SK-N-DZ (cell line): ENCODE measurements at places on chromosomes 6 and 20.

DNA sequence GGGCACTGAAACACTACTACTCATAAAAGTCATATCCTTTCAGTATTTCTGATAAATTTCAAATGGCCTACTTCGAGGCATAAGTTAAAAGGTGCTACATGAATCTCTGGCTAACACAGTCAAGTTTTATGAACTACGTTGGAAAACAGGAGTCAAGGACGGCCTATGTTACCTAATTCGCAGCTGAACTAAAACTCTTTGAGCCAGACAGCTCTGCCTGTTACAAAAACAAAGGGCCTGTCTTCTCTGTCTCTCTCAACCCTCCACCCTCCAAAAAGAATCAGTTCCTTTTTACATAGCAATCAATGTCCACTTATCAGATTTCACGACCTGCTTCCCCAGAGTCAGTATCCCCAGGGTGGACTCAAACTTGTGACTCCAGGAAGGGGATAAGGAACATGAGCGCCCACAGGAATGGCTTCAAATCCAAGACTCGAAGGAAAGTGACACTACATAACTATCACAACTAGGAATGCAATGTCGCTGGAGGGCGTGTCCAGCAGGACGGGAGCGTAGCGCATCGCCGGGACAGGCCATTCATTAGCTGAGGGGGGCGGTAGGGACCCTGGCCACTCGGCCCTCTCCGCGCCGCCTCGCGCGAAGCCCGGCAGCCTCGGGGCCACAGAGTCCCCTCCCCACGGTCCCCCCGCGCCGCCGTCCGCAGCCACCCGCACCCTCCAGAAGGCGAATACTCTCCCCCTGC, 591 bp downstream of the IBTK start:
- peak; percentile 74 for DNase-seq

- DNase-seq: no peak
These were observed 40.9 kb downstream of the SLC24A3 start for GRCh38 chr20:19253316-19253715.

DNA sequence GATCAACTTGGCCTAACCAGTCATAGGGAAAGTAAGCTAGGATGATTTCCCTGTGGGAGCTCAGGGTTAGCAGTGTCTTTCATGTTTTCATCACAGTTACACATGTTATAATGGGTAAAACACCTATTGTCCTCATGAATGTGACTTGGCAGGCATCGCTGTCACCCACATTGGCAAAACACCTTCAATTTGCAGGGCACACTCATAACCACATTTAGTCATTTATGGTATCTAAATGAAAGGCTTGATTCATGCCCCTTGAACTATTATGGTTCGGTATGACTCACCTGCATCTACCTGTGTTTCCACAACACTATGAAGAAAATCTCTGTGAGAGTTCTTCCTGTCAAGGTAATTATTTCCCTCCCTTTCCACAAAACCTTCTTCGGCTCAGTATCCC, 49.2 kb downstream of the FRK start:
- no peak for DNase-seq

DNA sequence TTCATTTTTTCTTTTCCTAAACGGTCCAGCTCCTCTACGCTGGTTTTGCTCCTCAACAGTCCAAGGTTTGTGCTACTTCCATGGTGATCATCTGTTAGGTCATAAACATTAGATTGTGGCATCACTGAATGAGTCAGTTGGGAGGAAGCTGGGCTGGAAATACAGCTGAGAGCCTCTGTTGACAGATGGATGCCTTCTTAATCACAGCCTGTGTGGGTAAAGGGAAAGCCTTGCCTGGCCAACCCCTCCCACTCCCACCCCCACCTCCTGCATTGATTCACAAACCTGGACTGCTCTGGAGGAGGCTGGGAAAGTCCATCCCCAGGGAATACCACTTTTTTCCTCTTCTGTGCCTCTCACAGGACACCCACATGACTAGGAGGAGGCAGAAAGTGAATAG, 180.6 kb upstream of the CCN2 start:
- DNase-seq: no peak

DNA sequence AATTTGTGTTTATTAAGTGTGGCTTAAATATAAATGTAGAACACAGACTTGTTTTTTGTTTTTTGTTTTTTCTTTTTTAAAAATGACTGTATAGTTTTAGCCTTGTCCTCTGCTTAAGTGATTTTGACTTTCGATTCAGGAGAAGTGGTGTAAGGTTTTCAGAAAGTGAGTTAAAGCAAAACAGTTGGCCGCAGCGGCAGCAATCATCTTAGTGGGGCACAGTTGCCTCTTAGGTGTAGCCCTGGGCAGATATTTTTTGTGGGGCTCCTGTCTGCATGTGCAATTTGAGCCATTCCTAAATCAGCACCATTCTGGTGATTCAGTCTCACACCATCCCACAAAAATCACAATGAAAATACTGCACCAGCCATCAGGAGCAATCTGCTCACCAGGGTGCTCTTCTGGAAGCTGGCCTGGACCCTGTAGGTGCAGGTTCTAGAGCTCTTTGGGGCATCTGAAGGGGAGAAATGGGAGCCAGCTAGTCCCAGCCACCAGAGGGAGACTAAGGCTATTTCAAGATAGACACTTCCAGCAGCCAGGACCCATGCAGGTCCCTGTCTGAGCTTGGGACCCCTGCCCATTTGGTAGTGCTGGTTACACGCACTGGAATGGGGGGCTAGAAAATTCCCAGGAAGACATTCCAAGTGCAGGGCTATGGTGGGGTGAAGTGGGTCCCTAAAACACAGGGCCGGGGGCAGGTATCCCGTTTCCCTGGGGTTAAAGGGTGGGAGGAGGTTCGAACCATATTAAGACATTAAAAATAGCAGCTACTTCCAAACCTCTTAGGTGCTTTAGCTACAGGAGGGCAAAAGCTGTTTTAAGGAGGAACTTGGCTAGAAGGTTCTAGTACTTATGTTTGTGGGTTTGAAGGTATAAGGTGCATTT, 156.6 kb downstream of the NFATC2 start:
- peak; percentile 52 for DNase-seq

GRCh38 chr6:32752580-32752979, 10.8 kb downstream of the HLA-DQB2 start:
- no peak for DNase-seq

DNA sequence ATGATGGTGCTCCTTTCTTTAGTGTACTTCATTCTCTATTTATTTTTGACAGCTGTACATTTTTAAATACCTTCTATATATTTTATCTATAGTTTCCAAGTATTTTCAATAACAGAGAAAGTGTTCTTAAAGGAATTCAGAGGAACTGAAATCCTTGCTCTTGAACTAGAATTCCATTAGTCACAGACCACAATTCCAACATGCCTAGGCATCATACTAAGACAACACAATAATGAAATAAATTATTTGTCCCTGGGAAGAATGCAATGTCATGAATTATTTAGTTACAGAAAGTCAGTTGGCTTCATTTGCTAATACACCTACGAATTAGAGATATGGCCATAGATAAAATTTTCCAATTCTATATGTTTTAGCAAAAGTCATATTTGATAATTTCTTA, 671.2 kb downstream of the EPHA7 start:
- DNase-seq: no peak

DNA sequence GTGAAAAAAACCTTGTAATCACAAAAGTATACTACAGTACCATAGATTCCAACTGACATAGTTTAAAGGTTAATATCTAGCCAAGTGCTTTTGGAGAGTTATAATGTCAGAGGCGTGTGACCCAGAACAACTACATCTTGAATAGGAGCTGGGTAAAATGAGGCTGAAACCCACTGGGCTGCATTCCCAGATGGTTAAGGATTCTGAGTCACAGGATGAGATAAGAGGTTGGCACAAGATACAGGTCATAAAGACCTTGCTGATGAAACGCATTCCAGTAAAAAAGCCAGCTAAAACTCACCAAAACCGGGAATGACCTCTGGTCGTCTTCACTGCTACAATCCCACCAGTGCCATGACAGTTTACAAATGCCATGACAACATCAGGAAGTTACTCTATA, 22.4 kb upstream of the KIAA0408 start:
- no peak for DNase-seq

DNA sequence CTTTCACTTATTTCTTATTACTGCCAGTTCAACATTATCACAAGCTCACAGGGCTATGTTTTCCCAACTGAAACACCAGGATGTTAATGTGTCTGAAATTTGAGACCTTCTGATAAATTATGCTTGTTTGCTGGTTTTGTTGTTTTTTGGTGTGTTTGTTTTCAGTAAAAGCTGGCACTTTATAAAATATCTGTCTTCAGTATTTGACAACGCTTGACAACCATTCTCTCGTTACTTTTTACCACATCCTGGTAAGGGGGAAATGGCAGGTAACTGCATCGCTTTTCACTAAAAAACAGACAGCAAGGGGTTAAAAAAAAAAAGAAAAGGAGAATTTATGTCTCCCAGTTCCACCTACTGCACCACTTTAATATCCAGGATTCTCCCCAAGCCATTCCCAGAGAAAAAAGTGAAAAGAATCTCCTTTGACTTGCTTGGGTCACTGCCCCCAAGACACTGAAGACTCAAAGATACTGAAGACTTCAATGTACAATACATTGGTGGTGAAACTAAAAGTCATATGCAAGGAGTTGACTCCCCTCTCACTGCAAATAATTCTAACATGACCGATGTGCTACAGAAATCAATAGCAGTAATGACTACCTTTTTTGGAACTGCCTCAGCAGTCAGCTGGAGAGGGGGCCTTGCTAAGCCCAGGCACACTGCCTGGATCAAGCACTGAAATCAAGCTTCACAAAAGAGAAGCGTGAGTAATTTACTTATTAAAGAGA, 88.9 kb downstream of the HIVEP2 start:
- no peak for DNase-seq

- no peak for DNase-seq
These were observed 8.6 kb downstream of the GJA1 start for GRCh38 chr6:121443971-121444541.

GRCh38 chr6:65113581-65113980, 593.4 kb downstream of the EYS start:
- no peak for DNase-seq

DNA sequence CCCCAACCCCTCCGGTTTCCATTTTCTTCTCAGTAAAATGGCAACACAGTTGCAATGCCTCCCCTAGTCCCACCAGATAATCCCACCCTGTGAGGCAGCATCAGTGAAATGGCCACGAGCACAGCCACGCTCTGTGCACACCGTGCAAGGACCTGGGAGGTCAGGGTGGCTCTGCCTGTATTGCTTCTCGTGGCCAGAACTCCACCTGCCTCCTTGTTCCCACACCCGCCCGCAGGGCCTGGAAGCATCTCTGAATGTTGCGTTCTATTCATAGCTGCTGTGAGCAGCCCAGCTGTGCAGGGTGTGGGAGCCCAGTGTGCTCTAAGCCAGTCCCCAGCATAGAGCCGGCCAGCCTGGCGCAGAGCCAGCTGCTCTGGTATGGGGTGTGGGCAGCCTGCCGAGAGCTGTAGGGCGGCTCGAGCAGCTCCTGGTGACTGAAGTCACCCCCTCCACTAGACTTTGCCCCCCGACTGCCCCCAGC, 161.1 kb downstream of the DLL1 start:
- peak; percentile 36 for DNase-seq

GRCh38 chr6:52877786-52878185, 31.7 kb downstream of the GSTA3 start:
- no peak for DNase-seq

- DNase-seq: no peak
These were observed 32.3 kb upstream of the OVOL2 start for GRCh38 chr20:18090044-18090443.
